ENCODE measurements at places on chromosomes 1 and 21.

DNA sequence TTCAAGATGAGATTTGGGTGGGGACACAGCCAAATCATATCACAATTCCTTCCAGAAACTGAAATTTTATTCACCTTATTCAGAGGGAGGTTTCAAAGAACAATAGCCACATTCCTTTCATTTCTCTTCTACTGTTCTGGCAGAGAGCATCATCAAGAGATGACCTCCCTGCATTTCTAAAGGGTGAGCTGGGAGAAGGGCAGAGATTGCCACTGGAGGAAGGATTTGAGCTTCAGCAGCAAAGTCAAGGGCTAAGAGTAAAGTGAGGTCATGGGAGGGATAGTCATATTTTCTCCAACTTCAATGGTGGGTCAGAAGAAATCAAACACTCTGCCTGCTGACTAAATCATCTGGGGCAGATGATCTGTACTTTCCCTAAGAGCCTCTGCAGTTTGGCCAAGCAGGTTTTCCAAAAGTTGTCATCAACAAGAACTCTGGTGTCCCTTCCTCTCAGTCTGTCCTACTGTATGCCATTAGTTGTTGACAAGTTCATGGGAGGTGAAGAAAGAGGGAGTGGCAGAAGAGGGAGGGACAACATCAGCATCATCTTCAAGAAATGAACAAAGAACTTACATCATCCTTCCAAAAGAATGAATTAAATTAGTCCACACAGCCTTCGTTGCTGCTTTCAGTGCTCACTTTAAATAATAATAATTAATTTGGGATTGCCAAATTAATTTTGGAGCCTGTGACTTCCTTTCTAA is 298.3 kb downstream of the ASTN1 start:
- no peak for DNase-seq

DNA sequence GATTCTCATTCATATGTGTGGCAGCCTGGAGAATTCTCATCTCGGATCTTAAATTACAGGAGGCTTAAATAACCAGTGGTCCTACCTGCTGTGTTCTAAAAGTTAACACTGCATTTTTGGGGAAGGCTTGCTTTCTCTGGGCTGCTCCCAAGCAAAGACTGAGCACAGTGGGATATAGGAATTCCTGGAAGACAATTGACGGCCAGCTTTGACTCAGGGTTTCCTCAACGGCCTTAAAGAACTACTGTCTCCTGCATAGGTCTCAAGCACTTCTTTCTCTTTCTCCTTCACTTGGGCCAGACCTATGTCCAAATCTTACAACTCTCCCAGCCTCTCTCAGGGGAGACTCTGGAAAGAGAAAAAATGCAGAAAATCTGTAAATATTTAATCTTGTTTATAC is 1.0 kb upstream of the KRTAP13-3 start:
- no peak for DNase-seq

- no peak for DNase-seq
These were observed 2.0 kb downstream of the KRTAP12-2 start for GRCh38 chr21:44664691-44665090.

GRCh38 chr1:169390303-169390702 is 22.3 kb downstream of the BLZF1 start:
- peak; percentile 18 for DNase-seq

DNA sequence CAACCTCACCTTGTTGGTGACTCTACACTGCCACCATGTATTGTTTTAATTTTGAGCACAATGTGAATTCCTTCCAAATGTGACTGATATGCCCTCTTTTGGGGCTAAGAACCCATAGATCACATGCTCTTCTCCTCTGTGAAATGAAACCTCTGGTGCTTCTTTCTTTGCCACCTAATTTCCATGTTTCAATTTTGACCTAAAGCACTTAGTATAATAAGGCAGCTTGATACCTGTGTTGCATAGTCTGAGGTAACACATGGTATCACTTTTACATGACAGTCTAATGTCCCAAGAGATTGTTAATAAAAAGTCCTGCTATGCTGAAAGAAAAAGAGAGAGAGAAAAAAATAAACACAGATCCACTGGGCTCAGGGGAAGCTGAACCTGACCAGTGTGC is 24.2 kb downstream of the CLEC20A start:
- no peak for DNase-seq

GRCh38 chr1:165527251-165528007 is 16.4 kb upstream of the LRRC52 start:
- no peak for DNase-seq

DNA sequence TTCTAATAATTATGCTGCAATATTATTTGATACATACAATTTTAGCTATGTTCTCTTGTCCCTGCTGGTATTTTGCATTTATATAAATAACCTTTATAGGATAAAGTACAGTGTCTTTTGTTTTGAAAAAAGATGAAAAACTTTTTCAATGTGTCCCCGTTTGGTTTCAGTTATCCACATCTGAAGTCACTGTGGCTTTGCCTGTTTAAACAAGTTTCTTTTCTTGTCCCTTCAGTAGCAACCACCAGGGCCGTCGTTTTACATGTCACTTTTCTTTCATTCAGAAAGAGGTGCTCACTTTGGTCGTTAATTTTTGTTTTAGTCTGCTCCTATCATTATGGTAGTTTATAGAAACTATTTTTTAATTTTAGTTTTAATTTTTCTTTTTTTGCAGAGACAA is 41.4 kb downstream of the RABGAP1L start:
- no peak for DNase-seq

GRCh38 chr1:112358061-112358770 is 37.8 kb upstream of the CTTNBP2NL start:
- DNase-seq, result no peak

GRCh38 chr21:37829447-37829846 is 86.8 kb downstream of the KCNJ6 start:
- no peak for DNase-seq

- DNase-seq, result peak; percentile 72
These were observed 6.1 kb downstream of the SKI start for GRCh38 chr1:2233997-2234761.

DNA sequence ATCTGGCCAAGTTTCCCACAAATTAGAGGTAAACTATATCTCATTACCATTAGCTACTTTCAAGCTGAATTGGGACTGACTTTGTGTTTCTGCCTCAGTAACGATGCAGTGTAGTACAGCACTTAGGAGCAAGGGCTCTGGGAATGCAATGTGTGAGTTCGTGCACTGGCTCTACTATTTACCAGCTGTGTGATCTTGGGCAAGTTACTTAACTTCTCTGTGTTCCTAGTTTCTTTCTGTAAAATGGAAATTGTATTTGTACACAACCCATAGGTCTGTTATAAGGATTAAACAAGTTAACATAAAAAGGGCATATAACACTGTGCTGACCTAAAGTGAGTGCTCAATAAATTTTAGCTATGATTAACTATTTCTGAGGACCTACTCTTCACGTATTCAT is 65.0 kb upstream of the CSF1 start:
- no peak for DNase-seq

GRCh38 chr1:118122234-118123004 is 62.6 kb downstream of the SPAG17 start:
- DNase-seq, result no peak

- no peak for DNase-seq
These were observed 25.1 kb downstream of the SYNJ1 start for GRCh38 chr21:32702702-32703101.

DNA sequence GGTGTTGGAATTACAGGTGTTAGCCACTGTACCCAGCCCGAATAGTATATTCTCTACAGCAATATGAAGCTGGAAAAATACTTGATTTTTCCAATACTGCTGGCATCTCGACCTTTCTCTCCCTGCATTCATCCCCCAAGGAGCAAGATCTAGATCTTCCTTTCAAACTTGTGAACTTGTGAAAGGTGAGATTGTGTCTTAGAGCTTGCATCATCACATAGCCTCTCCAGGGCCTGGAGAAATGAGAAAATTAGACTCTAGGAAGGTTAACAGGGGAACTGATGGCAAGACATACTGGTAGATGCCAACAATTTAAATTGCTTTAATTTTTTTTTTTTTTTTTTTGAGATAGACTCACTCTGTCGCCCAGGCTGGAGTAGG is 2.1 kb downstream of the PRUNE1 start:
- no peak for DNase-seq

DNA sequence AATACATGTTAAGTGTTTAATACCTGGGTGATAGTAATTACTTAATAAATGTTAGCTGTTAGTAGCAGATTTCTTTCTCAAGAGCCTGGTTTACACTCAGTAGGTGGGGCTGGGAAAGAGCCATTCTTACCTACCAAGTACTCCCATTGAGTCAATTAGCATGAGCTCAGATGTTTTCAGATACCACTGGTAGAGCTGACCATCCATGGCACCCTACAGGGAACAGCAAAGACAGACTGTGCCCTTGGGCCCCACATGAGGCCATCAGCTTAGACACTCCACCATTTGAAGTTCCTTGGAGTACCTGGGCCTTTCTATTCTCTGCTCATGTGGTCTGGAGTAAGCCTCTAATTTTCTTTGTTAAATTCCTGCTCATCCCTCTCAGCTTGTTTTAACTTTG is 179.3 kb downstream of the CACNA1E start:
- DNase-seq, result no peak

DNA sequence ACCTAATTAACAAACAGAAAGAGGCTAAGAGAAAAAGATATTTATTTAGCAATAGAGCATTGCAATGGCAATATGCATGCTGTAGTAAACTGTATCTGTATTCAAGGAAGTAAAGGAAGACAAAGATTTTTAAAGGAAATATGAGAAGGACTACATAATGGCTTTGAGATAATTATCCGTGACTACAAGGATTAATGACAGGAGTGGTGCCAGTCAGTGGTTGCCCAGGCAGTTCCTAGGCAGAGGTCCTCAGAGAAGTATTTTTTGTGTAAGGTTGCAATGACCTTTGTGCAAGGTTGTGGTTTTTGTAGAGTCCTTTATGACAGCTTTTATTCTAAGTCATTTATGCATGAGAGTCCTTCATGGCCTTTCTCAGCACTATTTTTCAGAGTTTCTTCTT is 711.1 kb upstream of the CHRM3 start:
- DNase-seq, result no peak

GRCh38 chr1:178345807-178346206 is 151.0 kb downstream of the CLEC20A start:
- no peak for DNase-seq

GRCh38 chr1:64163970-64164369 is 39.5 kb upstream of the UBE2U start:
- no peak for DNase-seq

GRCh38 chr1:101178688-101179491 is 57.9 kb upstream of the S1PR1 start:
- peak; percentile 69 for DNase-seq

DNA sequence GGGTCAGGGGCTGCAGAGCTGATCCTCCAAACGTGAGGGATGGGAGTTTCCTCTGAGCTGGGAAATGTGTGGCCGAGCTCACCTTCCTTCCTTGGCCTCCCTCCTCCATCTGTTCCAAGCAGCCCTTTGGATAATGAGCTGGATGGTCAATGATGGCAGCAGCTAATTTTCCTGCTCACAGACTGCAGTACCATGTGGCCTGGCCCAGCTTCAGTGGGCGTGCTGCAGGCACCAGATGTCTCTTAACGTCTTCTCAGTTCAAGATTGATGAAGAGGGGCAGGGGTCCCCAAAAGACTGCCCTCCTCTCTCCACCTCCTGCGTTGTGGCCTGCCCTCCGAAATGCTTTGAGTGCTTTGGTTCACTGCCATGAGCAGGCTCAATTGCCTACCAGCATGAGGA is 86.0 kb downstream of the UBIAD1 start:
- no peak for DNase-seq

DNA sequence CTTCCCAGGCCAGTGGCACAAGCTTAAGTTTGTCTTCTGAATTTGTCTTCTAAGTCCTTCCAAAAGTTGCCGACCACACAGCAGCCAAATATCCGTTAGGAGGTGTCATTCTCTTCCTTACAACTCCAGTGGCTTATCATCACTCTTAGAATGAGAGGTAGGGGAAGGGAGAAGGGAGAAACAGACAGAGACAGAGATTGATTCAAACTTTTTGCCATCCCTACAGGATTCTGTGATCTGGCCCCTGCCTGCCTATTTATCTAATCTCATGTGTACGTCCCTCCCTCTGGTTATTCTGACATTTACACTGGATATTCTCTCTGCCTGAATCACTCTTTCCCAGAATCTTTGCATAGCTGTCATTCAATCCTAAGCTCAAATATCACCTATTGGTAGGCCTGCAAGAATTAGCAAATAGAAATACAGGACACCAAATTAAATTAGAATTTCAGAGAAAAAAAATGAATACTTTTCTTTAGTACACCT is 488 bp upstream of the GNL2 start:
- DNase-seq, result no peak

DNA sequence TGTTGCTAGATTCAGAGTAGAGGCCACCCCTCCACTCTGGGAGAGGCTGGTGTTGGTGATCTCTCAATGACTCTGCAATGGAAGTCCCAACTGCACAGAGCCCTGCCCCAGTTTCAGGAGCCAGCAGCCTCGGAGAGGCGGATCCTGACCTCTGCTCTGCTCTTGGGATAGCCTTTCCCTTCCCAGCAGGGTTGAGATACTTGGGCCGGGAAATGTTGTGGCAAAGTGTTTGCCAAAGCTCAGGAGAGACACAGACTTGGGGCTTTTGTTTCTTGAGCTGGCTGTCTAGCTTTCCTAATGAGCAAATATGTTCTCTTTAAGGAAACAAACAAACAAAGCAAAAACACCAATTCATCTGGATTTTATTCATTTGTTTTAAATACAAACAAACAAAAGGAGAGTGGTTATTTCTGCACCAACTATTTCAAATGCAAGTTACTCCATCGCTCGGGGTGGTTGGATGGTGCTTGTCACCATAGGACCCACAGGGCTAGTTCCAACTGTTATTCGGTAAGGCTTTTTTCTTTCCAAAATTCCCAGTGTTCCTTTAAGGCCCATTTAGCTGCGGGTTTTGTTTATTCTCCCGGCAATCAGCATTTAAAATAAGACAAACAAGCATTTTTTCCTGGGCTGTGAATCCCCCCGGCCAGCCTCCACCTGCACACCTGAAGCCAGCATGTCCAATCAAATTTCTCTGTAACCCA is 193.9 kb upstream of the LMO4 start:
- no peak for DNase-seq

GRCh38 chr1:177274687-177275211 is 104.0 kb downstream of the BRINP2 start:
- no peak for DNase-seq

DNA sequence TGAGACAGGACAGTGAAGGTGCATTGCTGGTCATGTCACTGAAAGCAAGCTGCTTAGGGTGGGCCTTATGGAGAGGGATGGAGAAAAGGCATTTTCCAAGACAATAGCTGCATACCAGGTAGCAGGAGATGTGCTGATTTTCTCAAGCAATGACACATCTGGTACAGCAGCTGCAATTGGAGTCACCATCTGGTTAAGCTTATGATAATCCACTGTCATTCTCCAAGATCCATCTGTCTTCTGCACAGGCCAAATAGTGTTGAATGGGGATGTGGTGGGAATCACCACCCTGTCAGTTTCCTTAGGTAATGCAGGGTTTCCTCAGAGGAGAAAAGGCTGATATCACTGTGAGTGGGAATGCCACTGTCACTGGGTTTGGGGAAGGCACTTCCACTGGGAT is 54.6 kb downstream of the ADSS2 start:
- no peak for DNase-seq

GRCh38 chr1:232033285-232033684 is 406.7 kb downstream of the DISC1 start:
- no peak for DNase-seq
